ENCODE measurements at places on chromosomes 6 and 20.

GRCh38 chr6:143376375-143376774 is 74.1 kb downstream of the ADAT2 start:
- DNase-seq: no peak

DNA sequence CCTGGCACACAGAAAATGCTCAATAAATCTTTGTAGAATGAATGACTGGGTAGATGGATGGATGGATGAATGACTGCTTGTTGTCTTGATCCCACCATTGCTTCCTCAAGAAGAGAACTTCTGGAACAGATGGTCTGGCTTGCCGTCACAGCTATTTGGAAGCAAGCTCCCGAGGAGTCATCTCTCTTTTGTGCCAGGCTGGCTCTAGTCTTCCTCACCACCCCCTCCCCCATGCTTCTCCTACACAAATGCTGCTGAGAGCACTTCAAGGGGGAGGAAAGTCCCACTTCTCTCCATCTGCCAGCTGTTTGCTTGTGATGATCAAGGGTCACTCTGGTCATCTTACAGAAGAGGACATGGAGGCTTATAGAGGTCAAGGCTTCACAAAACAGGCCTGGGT is 11.6 kb upstream of the KCNG1 start:
- no peak for DNase-seq

- DNase-seq: no peak
Observed at GRCh38 chr20:16745204-16745603, 3.0 kb upstream of the OTOR start.

- DNase-seq: no peak
Observed at GRCh38 chr20:40931410-40932044, 97.1 kb upstream of the TOP1 start.

- DNase-seq: no peak
Observed at GRCh38 chr6:10405513-10405900, 9.4 kb downstream of the TFAP2A start.

DNA sequence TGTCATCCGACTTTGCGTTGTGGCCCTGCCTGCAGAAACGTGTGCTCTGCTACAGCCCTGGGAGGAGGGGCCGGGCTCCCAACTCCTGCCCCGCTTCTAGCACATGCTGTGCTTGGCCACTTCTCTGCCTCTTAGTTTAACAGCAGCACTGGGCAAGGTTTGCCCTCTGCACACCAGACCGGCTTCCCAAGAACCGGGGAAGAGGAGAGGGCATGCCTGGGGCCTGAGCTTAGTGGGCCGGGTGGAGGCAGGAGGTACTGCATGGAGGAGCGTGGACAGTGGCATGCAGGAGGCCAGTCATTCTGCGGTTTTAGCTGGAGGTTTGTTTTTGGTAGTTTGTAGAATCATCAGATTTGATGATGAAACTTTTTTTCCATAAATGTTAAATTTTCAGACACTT is 45.5 kb downstream of the CEP43 start:
- DNase-seq: no peak

GRCh38 chr6:162074641-162075275 is 652.8 kb downstream of the PRKN start:
- no peak for DNase-seq

GRCh38 chr6:132236744-132237143 is 164.5 kb downstream of the MOXD1 start:
- no peak for DNase-seq

GRCh38 chr6:135922174-135922573 is 70.7 kb downstream of the PDE7B start:
- no peak for DNase-seq

DNA sequence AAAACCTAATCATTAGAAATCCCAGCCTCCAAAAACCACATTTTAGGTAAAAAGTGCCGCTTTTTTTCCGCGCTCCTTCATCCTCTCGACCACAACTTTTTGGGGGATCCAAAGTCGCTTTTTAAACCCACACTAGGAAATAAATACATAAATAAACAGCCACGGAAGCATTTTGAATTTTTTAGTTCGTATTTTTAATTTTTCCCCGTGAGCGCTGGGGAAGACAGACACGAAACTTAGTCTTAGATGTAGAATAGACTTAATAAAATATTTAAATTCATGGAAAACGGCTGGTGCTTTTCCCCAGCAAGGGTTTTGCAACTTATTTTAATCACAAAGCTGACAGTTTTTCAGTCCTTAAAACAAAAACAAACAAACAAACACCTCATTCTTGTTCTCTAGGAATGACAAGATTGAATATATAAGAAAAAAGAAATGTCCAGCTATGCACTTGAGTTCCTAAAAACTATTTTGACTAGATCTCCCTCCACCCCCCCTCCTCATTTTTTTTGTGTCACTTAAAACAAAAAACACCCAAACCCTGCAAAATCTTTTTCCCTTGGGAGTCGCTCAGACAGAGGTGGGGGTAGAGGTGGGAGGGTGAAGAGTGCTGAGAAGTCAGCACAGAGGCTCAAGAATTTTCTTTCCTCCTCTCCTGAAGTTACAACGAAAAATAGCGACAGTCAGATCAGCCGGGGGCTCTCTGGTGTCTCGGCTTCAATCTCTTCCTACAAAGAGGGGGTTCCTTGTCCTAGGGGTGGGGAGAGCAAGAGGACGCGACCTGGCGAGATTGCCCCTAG is 43.4 kb upstream of the SUPT3H start:
- no peak for DNase-seq

DNA sequence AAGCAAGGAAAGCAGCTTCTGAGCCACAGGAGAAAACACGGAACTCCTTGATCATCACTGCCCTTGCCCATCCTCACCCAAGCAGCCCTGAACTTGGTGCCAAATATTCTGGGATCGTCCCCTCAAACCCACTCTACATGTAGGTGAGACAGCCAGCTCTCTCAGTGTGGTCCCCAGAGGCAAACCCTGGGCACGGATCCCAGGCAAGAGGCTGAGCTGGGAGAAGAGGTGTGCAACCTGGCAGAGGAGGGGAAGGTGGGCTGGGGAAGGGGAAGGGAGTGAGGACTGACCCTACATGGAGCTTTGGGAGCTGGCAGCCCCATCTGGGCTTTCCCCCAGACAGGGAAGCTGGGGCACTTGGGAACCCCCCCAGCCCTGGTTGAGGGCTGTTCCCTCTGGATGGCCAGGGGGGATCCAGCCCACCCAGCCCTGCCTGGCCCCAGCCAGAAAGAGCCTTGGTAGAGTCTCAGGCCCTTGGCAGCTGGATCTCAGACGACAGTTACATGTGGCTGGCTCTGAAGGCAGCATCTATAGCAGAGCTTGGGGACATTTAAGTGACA is 186.2 kb upstream of the CST7 start:
- no peak for DNase-seq

- DNase-seq: no peak
Observed at GRCh38 chr6:150537491-150537890, 62.2 kb upstream of the PLEKHG1 start.

GRCh38 chr6:28839443-28840120 is 84.2 kb downstream of the TRIM27 start:
- DNase-seq: no peak

GRCh38 chr20:50415516-50416268 is 94.5 kb upstream of the PTPN1 start:
- DNase-seq: no peak

- peak; percentile 3 for DNase-seq
Observed at GRCh38 chr6:118558464-118559217, 10.5 kb downstream of the PLN start.

DNA sequence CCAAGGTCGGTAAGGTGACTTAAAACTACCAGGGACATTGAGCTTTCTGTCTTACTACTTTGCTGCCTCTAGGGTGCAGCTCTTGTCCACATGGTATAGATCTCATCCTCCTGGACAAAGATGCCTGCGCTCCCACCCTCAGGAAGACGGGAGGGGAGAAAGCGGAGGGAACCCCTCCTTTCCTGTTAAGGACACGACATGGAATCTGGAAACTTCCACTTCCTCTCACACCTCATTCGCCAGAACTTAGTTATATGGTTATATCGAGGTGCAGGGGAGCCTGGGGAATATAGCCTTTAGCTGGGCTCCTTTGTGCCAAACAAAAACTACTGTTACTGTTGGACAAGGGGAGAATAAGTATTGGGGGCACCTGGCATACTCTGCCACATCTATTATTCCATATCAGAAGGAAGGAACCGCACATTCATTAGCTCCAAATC is 224.3 kb upstream of the TSHZ2 start:
- no peak for DNase-seq

- no peak for DNase-seq
Observed at GRCh38 chr6:106538145-106538544, 91.2 kb downstream of the RTN4IP1 start.

DNA sequence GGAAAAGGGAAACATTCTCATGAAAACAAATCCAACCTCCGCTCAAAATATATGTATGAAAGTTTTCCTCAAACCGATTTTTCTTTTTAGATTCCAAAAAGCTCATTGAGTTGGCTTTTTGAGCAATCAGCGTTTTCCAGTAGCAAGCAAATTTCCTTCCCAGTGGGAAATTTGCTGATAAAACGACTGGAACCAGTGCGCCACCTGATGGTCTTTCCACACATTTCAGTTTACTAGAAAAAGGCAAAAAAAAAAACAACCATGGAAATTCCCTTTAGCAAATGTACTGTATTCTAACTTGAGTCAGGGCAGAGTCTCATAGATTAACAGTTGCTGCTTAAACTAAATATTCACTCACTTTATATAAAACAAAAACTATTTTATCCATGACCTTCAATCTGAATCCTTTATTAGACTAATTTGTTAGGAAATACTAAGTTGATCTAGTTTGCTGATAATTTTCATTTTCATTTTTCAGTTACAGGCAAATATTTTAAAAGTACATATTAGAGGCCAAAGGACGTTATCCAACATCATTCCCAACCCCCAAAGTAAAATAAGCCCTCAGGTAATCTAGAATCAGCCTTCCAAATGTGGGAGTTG is 271.5 kb downstream of the FOXA2 start:
- no peak for DNase-seq

GRCh38 chr6:129667621-129668020 is 42.4 kb downstream of the ARHGAP18 start:
- DNase-seq: no peak

DNA sequence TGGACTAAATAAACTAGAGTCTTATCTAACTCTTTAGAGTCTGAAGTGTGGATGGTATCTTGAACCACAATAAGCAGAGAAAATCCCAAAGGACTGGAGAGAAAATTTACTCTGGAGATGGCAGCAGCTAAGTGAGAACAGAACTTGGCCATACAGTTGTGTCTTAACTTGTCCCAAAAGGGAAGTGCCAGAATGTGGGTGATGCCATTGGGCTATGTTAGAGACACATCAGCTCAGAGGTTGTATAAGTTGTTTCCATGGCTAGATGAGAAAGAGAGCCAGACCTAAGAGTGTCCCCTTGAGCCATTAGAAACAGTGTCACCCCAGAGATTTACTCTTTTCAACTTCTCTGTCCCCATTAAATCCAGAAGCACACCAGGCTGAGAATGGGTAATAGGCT is 36.2 kb downstream of the FOXO3 start:
- DNase-seq: no peak

DNA sequence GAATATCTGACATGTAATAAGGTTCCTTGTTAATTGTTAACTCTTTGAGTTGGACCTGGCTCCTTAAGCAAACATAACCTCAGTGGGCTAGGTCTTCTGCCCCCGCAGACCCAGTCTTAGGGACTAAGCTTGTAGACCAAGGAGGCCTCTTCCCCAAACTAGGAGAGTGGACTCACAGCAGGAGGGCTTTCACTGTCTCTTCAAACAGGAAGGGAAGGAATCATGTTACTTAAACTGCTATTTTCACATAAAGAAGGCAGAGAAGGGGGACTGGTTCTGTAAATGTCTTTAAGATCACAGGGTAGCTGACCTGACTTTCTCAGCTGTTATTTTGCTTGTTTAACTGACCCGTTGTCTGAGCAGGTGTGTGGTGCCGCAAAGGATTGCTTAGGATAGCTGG is 34.9 kb upstream of the PRDM1 start:
- DNase-seq: no peak

DNA sequence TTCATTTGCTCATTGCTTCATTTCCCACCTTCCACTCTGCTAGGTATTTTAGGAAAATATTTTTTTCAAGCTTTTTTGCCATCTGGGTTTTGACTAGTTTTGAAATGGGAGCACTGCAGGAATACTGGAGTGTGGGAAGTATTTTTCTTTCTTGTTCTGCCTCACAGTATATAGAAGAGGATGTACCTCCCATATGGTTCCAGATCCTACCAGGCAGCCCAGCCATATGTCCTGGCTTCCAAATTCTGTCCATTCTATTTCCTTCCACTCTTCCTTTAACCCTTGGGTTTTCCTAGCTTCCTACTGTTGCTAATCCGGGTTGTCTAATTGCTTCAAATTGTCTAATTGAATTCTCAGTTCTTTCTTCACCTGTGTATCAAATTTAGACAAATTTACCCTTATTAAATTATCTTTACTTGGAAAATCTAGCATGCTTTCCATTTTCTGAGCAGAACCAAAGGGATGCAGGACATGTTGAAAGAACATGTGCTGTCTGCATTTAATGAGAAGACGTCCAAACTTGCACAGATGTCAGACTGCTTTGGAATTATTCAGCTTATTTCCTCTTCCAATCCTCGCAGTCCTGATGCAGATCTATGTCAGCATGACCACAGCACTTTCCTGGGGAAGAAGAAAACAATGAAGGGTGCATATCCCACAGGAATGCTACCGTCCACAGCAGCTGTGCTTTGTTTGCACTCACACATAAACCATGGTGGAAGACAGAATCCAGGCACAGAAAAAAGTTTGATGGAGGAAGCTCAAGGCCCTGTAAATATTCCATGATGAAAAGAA is 1273.9 kb upstream of the MAP3K7 start:
- DNase-seq: no peak

- no peak for DNase-seq
Observed at GRCh38 chr20:25019381-25020155, 27.0 kb upstream of the APMAP start.

GRCh38 chr6:135062735-135063134 is 8.1 kb upstream of the HBS1L start:
- DNase-seq: no peak

GRCh38 chr6:3077430-3077829 is 9.1 kb downstream of the RIPK1 start:
- DNase-seq: no peak

DNA sequence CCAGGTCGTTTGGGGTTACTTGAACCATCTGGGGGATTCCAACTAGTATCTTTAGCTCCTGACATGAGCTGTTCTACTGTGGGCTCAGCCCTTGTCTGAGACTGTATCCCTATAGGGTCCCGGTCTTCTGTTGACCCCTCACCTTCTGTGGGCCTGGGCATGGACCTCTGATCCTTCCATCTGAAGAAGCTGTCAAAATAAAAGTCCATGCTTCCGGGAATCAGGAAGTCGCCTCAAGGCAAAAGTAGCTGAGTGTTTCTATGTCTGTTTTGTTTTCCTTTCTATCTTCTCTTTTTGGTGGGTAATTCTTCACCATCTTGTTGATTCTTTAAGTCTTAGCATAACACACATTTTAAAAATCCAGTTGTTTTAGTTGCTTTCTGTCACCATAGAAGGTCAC is 30.3 kb downstream of the ITPR3 start:
- DNase-seq: no peak
